Lung (tissue), 17 donors: ENCODE measurements at places on chromosomes 12 and 14. TPM values are rescaled to one million over a fixed set of nuclear protein-coding genes. Genes with fewer than 3 reads are reported as not detected.

DNA sequence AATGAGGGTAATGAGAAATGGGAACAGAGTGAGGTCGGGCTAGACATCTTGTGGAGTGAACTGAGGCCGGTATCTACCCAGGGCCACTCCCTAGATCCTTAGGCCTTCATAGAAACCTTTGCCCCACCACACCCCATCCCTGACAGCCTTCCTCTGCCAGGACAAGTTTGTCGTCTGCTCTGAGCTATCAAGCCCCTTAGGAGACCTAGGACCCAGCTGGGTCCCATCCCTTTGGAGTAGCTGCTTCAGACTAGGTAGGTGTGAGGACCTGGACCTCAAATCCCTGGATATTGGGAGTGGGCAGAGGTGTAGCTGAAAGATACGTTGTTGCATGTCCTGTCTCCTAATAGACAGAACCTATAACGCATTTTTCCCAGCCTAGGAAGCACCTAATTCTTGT is at the start of gene TMEM253:
TMEM253 (plus strand) TSS at position 136 of the 400 bp plus-strand sequence. CDS start 278 bp downstream, outside the sequence.
- no peak for DNase-seq

- no peak for DNase-seq
Measured at GRCh38 chr12:12922191-12922616, 29.8 kb downstream of the GPRC5D start.

DNA sequence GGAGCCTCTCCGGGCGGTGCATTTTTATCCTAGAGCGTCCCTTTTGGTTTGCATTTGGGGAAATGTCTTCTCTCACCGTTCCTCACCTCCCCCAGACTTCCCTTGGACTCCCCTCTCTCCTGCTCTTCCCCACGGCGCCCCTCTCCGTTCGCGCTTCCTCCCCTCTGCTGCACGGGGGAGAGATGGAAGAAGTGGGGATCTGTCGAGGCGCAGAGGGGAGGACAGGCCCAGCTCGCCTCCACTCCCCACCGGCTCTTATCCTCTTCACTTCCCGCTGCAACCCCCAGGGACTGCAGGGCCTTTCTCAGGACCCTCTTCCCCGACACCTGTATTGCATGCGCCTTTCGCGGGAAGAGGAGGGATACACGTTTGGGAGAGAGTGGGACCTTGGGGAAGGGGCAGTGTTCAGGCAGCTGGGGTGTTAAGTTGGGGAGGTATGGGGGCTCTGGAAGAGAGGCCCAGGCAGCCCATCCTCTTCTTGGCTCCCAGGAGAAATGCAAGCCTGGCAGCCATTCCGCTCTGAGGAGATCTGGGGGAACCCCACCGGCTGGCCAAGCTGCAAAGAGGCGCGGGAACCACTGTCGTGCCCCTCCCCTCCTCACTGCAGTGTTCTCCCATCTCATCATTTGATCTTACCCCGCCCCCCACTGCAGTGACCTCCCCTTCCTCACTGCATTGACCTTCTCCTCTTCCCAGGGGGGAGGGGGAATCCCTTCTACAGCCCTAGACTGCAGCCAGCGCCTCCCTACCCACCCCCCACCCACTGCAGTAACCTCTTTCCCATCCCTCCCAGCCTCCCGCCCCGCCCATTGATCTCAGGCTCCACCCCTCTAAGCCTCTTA is 788 bp downstream of the ENO2 start:
- no peak for DNase-seq

- DNase-seq: no peak
Measured at GRCh38 chr12:67774983-67775587, 126.5 kb downstream of the DYRK2 start.

GRCh38 chr12:11545484-11546330 is 103.8 kb upstream of the ETV6 start:
- DNase-seq: peak; percentile 15

DNA sequence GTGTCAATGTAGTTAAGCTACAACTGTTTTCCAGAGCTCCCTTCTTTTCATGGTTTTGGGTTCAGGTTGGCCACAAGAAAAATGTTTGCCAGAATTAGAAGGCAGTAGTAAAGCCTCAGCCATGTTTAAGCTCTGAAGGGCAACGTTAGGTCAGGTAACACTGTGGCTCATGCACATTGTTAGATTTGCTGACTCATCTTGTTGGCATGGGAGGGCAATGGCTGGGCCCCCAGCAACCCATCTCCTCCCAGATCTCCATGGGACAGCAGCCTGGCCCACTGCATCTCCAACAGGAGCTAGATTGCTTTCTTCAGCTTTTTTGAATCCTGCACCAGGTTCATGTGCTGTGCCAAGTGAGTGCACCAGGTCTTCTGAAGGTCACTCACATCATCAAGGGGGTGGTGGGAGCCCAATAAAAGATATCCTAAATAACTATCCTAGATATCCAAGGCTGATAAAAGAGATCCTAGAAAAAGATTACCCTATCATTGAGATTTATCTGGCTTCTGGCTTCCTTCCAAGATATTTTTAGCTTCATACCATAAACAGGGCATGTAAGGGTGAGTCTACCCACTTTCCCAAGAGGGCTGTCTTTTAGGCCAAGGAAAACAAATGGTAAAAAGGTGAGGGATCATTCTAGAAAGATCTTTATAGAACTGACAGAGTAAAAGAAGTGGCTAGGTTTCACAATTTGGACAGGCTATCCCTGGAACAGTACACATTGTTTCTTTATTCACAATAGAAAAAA is 28.9 kb downstream of the PTGER2 start:
- no peak for DNase-seq

GRCh38 chr12:92560713-92561542 is 141.9 kb upstream of the PLEKHG7 start:
- DNase-seq: peak; percentile 18

GRCh38 chr12:97375310-97375709 is 87.3 kb upstream of the RMST start:
- DNase-seq: no peak

NUAK1 gene
- 5.5 TPM for polyA plus RNA-seq

SYCP3 gene
- polyA plus RNA-seq: 0.05 TPM

LIN7A gene
- 4.0 TPM for polyA plus RNA-seq

SSPN gene
- 1.2 TPM for polyA plus RNA-seq
